Effector memory CD4-positive, alpha-beta T cell (primary cell): ENCODE measurements at places on chromosomes 4 and X.

- DNase-seq: no peak
These were observed 38.6 kb downstream of the TRIM2 start for GRCh38 chr4:153242839-153243324.

DNA sequence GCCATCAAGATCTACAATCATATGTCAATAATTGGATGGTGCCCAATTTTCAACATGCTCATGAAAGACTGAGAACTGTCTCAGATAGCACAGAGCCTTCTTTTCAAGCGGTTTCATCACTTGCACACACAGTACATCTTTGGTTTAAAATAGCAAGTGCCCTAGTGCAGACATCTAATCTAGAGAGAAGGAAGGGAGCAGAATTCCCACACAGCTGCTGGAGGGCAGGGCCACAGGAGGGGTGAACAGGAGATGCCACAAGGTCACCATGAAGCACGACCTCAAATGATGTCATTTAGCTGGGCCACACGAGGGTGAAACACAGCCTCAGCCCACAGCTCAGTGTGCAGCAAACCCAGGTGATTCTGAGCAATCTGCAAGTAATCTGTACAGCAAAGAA, 24.3 kb downstream of the LEF1 start:
- no peak for DNase-seq

- no peak for DNase-seq
These were observed 105.7 kb downstream of the HMX1 start for GRCh38 chr4:8765631-8766590.

- DNase-seq: no peak
These were observed 334.5 kb downstream of the ADAM29 start for GRCh38 chr4:175252642-175253041.

- DNase-seq: no peak
These were observed 31.3 kb downstream of the EMCN start for GRCh38 chr4:100486496-100486895.

GRCh38 chr4:88613417-88613875, 21.2 kb downstream of the HERC3 start:
- peak; percentile 30 for DNase-seq

- no peak for DNase-seq
These were observed 35.1 kb upstream of the NR3C2 start for GRCh38 chr4:148477276-148477675.

DNA sequence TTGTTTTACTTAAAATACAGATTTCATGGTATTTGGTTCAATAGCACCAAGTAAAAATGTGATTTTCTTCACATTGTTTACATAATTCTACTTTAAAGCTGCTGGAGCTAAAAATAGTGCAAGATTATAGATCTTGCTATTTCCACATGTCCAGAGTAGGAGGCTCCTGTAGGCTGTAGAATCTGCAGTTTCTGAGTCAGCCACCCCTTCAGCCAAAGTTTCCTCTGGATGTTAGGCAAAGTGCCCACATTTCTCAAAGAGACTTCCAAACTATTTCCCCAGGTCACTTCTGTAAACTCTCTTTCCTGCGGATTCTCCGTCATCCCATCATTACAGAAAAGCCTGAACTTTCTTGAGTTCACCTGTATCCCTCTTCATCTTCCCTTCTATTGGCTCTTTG, 342.5 kb upstream of the FSTL5 start:
- no peak for DNase-seq

- no peak for DNase-seq
These were observed 48.0 kb upstream of the SPOCK3 start for GRCh38 chr4:167282171-167282864.

DNA sequence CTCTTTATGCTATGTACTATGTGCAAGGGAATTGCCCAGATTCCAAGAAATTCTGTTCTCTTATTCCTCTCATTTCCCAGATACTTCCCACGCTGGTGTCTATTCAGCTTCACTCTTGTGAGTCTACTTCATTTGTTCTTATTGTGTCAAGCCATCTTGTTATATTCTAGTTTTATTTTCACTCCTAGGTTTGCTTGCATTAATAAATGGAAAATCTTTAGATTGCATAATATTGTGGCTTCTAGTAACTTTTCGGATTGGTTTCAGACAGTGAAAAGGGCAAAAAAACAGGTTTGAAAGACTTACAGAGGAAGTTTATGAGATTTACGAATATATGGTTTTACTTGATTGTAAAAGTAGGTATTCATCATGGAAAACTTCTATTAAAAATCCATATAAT, 128.4 kb downstream of the BTC start:
- DNase-seq: no peak

GRCh38 chr4:81510643-81511178, 39.0 kb upstream of the RASGEF1B start:
- no peak for DNase-seq

- no peak for DNase-seq
These were observed at the start of gene STS for GRCh38 chrX:7147413-7147977. Gene STS, plus strand, starts transcription at chrX:7147712. Its CDS starts 105,488 bp downstream, at chrX:7253200.

GRCh38 chr4:89300499-89300898, 7.1 kb downstream of the GPRIN3 start:
- DNase-seq: no peak

- DNase-seq: no peak
These were observed 200.2 kb downstream of the DKK2 start for GRCh38 chr4:106835919-106836318.

DNA sequence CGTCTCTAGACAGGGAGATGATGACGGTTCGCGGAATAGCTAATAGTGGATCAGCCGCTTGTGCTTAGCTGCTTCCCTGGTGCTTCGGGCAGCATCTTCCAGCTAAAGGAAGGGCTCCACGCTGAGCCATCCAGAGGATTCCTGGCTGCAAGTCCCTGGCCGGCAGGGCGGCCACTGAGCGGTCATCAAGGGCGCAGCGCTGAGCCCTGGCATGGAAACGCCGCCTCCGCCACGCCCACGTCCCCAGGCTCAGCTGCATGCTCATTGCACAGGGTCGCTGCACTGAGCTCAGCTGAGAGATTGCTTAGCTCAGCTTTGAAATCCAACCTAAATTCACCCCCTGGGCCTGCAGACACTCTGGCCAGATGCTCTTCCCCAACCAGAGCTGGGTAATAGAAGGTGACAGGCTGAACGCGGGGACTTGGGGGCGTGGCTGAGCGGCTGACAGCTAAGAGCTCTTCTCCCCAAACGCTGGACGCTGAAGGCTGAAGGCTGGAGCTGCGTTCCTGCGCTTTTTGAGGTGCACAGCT, 118.2 kb upstream of the KIT start:
- DNase-seq: no peak

- no peak for DNase-seq
These were observed 124.4 kb downstream of the EDA start for GRCh38 chrX:69740317-69740716.
